ENCODE measurements at places on chromosomes 1 and 21.
A peak's percentile ranks its signal among the peaks of the same experiment; 100 is the strongest.

- peak; percentile 48 for DNase-seq
Observed at GRCh38 chr1:212980123-212980785, 29.9 kb downstream of the VASH2 start.

- DNase-seq: no peak
Observed at GRCh38 chr1:104795931-104796330, 1046.2 kb downstream of the AMY1C start.

GRCh38 chr1:17201201-17202021 is 3.5 kb upstream of the PADI1 start:
- DNase-seq: no peak

DNA sequence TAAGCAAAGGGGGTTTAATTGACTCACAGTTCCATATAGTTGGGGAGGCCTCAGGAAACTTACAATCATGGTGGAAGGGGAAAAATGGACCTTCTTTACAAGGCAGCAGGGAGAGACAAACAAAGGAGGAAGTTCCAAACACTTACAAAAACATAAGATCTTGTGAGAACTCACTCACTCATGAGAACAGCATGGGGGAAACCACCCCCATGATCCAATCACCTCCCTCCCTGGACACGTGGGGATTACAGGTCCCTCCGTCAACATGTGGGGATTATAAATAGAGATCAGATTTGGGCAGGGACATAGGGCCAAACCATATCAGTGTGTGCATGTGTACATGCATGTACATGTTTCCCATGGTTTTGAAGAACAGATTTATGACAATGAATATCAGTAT is 5.5 kb upstream of the SMG7 start:
- DNase-seq: no peak

DNA sequence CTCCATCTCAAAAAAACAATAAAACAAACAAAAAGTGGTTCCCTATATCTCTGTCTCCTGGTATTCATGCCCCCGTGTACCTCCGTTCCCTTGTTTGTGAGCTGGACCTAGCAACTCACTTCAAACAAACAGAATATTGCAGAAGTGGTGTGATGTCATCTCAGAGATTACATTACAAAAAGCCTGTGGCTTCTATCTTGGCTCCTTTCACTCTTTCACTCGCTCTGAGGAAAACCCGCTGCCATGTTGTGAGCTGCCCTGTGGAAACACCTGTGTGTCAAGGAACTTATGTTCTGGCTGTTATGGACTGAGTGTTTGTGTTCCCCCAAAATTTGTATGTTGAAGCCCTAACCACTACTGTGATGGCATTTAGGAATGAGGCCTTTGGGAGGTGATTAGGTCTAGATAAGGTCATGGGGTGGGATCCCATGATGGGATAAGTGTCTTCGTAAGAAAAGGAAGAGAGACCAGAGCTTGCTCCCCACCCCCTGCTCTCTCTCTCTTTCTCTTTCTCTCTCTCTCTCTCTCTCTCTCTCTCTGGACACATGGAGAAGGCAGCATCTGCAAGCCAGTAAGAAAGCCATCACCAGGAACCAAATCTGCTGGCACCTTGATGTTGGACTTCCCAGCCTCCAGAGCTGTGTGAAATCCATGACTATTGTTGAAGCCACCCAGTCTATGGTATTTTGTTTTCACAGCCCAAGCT is 7.4 kb upstream of the HYI start:
- DNase-seq: no peak

- DNase-seq: no peak
Observed at GRCh38 chr1:36714301-36714700, 231.6 kb upstream of the CSF3R start.

DNA sequence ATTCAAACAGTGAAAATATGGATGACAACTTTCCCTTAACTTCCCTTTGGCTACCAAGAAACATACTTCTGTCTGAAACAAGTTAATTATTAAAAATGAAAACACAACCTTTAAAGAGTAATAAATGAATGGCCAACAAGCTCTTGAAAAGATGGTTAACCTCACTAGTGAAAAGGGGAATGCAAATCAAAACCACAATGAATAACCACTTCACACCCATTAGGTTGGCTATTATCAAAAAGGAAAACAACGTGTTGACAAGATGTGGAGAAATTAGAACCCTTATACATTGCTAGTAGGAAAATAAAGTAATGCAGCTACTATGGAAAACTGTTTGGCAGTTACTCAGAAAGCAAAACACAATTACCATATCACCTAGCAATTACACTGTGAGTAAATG is 14.1 kb downstream of the COP1 start:
- peak; percentile 17 for DNase-seq

- no peak for DNase-seq
Observed at GRCh38 chr1:12487520-12487919, 130.5 kb downstream of the DHRS3 start.

GRCh38 chr1:116330846-116331245 is 42.2 kb upstream of the ATP1A1 start:
- DNase-seq: no peak

- no peak for DNase-seq
Observed at GRCh38 chr21:44090325-44090724, 16.9 kb upstream of the PWP2 start.

GRCh38 chr1:54397090-54397591 is 9.1 kb downstream of the SSBP3 start:
- no peak for DNase-seq

- no peak for DNase-seq
Observed at GRCh38 chr1:79264975-79265818, 258.7 kb upstream of the ADGRL4 start.

DNA sequence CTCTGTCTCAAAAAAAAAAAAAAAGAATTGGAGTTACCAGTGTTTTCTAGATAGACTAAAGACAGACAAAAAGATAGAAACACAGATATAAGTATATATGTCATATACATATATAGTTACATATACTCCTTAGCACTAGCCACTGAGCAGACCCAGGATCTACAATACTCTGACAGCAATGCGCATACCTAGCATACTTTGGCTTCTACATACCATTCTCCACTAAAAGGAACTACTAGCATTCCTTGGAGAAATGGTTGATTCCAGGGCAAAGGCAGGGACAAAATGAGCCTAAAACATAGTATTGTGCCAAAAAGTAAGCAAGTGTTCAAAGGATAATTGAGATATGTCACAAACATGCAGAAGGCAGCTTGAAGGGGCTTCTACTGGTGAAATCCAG is 22.7 kb downstream of the SYNJ1 start:
- no peak for DNase-seq

GRCh38 chr1:110541906-110542395 is 23.0 kb upstream of the KCNA10 start:
- DNase-seq: no peak

- DNase-seq: no peak
Observed at GRCh38 chr1:25809283-25809926, 9.4 kb downstream of the SELENON start.

- DNase-seq: no peak
Observed at GRCh38 chr1:2289607-2290006, 61.5 kb downstream of the SKI start.

- DNase-seq: no peak
Observed at GRCh38 chr1:153659175-153659534, 652 bp downstream of the SNAPIN start.

GRCh38 chr21:42683371-42684108 is 30.1 kb downstream of the PDE9A start:
- no peak for DNase-seq

DNA sequence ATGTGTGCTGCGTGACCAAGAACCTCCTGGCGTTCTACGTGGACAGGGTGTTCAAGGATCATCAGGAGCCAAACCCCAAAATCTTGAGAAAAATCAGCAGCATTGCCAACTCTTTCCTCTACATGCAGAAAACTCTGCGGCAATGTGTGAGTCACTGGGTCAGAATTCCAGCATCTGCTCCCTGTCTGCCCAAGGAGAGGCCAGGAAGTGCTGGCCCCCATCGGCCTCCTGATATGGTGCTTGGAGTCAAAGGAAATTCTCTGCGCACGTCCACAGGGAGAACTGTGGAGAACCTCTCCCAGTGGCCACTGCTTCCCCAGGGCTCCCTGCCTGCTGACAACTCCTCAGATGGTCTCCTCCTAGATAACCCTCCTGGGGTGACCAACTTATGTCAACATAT is 25.6 kb upstream of the IL20 start:
- DNase-seq: peak; percentile 61

- peak; percentile 53 for DNase-seq
Observed at GRCh38 chr1:88509379-88509778, 174.7 kb upstream of the PKN2 start.

GRCh38 chr21:32088471-32088870 is 190.4 kb downstream of the MIS18A start:
- no peak for DNase-seq

GRCh38 chr1:1594602-1595260 is 5.2 kb downstream of the FNDC10 start:
- no peak for DNase-seq
